ENCODE measurements at places on chromosomes 5 and 9. TPM values are rescaled to one million over a fixed set of nuclear protein-coding genes. Genes with fewer than 3 reads are reported as not detected.

Gene ARL14EPL
- not detected for total RNA-seq

Gene CCNJL
- total RNA-seq = 0.82 TPM

Gene SPAG8
- total RNA-seq = 2.9 TPM

Gene CER1
- total RNA-seq = not detected

Gene TERT
- total RNA-seq = not detected

Gene NUTM2F
- not detected for total RNA-seq

Gene NKD2
- total RNA-seq = 2.9 TPM

Gene RORB
- total RNA-seq = 42.8 TPM

Gene F2RL1
- 1.2 TPM for total RNA-seq

Gene GRXCR2
- total RNA-seq = not detected

Gene TENT4A
- total RNA-seq = 11.0 TPM

Gene SH3TC2
- total RNA-seq = 0.41 TPM

Gene PCDHGB2
- 6.1 TPM for total RNA-seq

Gene OTULIN
- total RNA-seq = 11.4 TPM

Gene DBH
- total RNA-seq = under 0.01 TPM

Gene AGXT2
- total RNA-seq = not detected

Gene ANGPTL2
- total RNA-seq = 2.0 TPM

Gene LURAP1L
- total RNA-seq = 1.6 TPM

Gene GABRA6
- under 0.01 TPM for total RNA-seq

Gene RANBP3L
- 10.6 TPM for total RNA-seq

Gene SELENOP
- 41.2 TPM for total RNA-seq

Gene FBN2
- 7.7 TPM for total RNA-seq
